ENCODE measurements at places on chromosomes 3 and 15. TPM values are rescaled to one million over a fixed set of nuclear protein-coding genes. Genes with fewer than 3 reads are reported as not detected.

The BCHE gene
- 2.3 TPM for total RNA-seq

The ALDH1A3 gene
- total RNA-seq = 2.9 TPM

The RNF7 gene
- total RNA-seq = 89.6 TPM

The CLPX gene
- 52.5 TPM for total RNA-seq

The SEMA7A gene
- 1.5 TPM for total RNA-seq

The TMEM42 gene
- total RNA-seq = 10.8 TPM

The P4HTM gene
- total RNA-seq = 28.9 TPM

DNA sequence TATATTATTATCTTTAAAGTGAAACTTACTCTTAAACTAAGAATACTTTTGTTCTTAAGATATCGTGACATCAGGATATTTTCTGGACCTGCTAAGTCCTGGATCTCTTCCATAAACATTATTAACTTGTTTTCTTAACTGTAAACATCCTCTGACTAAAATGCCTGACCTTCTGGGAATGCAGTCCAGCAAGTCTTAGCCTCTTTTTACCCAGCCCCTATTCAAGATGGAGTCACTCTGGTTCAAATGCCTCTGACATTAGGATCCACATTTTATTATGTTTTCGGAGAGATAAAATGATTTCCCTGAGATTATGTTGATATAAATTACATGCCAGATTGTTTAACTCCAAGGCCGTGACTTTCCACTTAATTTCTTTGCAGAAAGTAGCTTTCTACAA is 37.6 kb downstream of the OSTN start:
- H3K4me1 ChIP-seq = no peaks in the 10 kb centered on the region
- H3K36me3 ChIP-seq = no peaks in the 10 kb centered on the region
- no peak for DNase-seq
- no peak overlapping the region for H3K27ac ChIP-seq
- H3K27me3 ChIP-seq = no peaks in the 10 kb centered on the region

- H3K36me3 ChIP-seq = no peaks in the 10 kb centered on the region
- H3K4me1 ChIP-seq = peaks cover 68% of the 10 kb centered on the region
- H3K27me3 ChIP-seq = no peaks in the 10 kb centered on the region
- DNase-seq = peak; percentile 33
- peak overlapping the region; percentile 90 for H3K27ac ChIP-seq
- peak overlapping the region; percentile 21 for H3K4me3 ChIP-seq
Observed at GRCh38 chr3:32200992-32201758, 37.3 kb upstream of the CMTM8 start.

- H3K4me3 ChIP-seq = peak within 1 kb of the TSS; percentile 73
- H3K36me3 ChIP-seq = no peaks in the 10 kb centered on the region
- peaks cover 52% of the 10 kb centered on the region for H3K4me1 ChIP-seq
- peak; percentile 85 for DNase-seq
- H3K27me3 ChIP-seq = no peaks in the 10 kb centered on the region
Observed at GRCh38 chr3:112086076-112086854, at the start of gene C3orf52. Gene C3orf52 (plus strand): TSS chr3:112086389. CDS start chr3:112086408, 19 bp downstream.

DNA sequence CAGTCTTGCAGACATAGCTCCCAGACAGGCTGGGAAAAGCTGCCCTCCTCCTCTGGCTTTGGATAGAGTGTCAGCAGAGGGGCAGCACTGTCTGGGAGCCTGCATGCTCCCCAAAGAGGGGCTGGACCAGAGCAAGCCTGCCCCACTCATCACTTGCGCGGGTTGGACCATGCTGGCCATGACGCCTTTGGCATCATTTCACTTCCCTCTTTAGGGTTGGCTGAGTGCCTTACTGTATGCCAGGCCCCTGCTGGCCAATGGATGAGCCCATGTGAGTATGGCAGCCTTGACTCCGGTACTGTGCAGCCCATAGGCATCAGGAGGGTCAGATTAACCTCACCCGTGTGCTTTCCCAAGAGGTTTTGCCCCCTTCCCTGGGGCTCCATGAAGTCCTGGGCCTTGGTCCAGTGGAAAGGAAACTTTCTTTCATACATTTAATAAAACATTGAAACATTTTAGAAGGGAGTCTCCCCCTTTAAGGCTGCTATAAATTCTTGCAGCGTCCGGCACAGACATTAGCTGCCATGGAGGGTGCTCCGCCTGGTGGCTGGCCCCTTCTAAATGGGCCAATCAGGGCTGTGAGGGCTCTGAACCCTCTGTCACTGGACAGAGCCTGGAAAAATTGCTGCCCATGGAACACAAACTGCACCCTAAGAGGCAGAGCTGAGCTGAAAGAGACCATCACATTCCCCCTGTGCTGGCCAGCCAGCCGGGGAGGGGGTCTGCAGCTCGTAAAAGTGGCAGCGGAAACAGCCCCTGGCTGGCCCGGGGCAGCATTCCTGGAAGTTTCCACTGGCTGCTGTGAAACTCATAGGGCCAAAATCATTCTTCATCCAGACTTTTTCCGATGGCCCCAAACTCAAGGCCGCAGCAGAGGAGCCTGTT is 20.8 kb upstream of the DUSP7 start:
- H3K27me3 ChIP-seq = no peaks in the 10 kb centered on the region
- no peak overlapping the region for H3K4me3 ChIP-seq
- no peaks in the 10 kb centered on the region for H3K36me3 ChIP-seq
- H3K4me1 ChIP-seq = peaks cover 10% of the 10 kb centered on the region
- DNase-seq = no peak

DNA sequence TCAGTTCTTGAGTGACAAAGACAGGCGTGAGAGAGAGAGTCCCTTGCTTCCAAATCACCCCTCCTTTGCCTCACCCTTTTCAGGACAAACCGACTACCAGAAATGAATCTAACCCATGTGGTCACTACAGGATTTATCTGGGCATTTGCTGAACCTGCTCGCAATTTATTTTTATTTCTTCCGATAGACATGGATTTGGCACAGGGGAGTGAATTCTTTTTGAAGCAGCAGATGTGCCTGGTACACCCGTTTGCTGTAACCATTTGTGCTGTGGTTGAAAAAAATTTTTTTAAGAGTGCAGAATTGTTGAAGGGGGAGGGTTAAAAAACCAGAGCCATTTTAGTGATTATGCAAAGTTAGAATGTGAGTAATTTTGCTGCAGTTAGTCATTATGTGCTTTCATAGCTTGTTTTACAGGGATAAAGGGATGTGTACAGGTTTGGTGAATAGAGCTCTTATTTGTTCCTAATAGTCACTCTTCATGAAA is 442.0 kb downstream of the LPP start:
- DNase-seq = no peak
- peak overlapping the region; percentile 68 for H3K27ac ChIP-seq
- peak overlapping the region; percentile 15 for H3K4me3 ChIP-seq

- no peaks in the 10 kb centered on the region for H3K36me3 ChIP-seq
- no peak for DNase-seq
- H3K4me3 ChIP-seq = no peak overlapping the region
- H3K27ac ChIP-seq = no peak overlapping the region
Observed at GRCh38 chr15:75034615-75035014, 11.2 kb downstream of the PPCDC start.

GRCh38 chr3:191345334-191345733 is 15.0 kb upstream of the UTS2B start:
- H3K27me3 ChIP-seq = no peaks in the 10 kb centered on the region
- peaks cover 78% of the 10 kb centered on the region for H3K4me1 ChIP-seq
- no peak overlapping the region for H3K4me3 ChIP-seq
- no peak for DNase-seq
- H3K36me3 ChIP-seq = no peaks in the 10 kb centered on the region

DNA sequence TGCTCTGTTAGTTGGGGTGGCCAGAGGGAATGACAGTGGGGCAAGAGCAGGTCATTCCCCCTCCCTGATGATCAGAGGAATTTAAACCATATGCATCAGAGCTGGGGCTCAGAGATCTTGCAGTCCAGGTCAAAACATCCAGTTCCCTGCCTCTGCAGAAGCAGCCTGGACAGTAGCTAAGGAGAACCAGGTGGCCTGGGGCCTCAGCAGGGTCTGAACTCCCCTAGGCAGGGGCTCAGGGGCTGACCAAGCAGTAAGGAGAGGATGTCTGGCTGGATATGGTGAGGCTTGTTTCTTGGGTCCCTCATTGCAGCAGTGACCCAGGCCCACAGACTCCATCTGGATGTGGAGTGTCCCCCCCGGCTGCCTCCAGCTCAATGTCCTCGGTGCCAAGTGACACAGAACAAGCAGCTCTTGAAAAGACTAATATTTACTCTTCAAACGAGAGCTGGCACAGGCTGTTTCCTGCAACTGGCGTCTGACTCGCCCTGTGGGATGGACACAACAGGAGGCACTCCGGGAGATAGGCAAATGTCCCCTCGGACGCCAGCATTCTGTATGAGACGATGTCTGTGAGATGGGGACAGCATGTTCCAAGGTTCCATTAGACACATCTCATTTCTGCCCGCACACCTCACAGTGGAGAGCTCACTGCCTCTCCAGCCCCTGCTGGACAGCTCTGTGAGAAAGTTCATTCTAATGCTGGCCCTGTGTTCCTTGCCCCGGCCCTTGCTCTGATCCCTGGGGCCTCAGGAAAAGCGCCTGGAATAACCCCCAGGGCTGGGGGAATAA is 37.1 kb downstream of the SEC22C start:
- H3K27me3 ChIP-seq = no peaks in the 10 kb centered on the region
- peaks cover 52% of the 10 kb centered on the region for H3K4me1 ChIP-seq
- no peaks in the 10 kb centered on the region for H3K36me3 ChIP-seq
- DNase-seq = peak; percentile 44
- no peak overlapping the region for H3K4me3 ChIP-seq

DNA sequence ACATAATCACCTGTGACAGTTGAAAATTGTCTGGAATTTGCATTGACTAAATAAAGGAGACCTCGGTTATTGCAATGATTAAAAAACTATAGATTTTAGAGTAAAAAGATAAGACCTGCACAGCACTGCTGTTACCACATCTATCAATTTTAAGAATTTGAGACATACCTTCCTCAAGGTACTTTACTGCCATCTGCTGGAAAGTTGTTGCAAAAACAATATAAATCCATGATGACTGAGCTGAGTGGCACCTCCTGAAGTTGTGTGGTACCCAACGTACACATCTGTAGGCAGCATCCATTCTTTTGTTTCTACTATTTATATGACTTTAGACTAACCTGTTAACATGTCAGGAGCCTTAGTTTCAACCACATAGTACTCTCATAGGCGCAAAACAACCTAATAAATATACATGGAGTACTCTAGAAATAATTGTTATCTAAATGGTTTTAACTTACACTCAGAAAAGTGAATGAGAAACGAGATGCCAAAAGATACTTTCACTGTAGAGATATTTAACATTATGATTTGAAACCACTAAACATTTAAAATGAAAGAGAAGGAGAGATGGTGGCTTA is 106.7 kb downstream of the GHSR start:
- DNase-seq = no peak
- no peaks in the 10 kb centered on the region for H3K27me3 ChIP-seq
- peaks cover 93% of the 10 kb centered on the region for H3K36me3 ChIP-seq
- H3K4me1 ChIP-seq = no peaks in the 10 kb centered on the region
- no peak overlapping the region for H3K4me3 ChIP-seq
- H3K27ac ChIP-seq = no peak overlapping the region

DNA sequence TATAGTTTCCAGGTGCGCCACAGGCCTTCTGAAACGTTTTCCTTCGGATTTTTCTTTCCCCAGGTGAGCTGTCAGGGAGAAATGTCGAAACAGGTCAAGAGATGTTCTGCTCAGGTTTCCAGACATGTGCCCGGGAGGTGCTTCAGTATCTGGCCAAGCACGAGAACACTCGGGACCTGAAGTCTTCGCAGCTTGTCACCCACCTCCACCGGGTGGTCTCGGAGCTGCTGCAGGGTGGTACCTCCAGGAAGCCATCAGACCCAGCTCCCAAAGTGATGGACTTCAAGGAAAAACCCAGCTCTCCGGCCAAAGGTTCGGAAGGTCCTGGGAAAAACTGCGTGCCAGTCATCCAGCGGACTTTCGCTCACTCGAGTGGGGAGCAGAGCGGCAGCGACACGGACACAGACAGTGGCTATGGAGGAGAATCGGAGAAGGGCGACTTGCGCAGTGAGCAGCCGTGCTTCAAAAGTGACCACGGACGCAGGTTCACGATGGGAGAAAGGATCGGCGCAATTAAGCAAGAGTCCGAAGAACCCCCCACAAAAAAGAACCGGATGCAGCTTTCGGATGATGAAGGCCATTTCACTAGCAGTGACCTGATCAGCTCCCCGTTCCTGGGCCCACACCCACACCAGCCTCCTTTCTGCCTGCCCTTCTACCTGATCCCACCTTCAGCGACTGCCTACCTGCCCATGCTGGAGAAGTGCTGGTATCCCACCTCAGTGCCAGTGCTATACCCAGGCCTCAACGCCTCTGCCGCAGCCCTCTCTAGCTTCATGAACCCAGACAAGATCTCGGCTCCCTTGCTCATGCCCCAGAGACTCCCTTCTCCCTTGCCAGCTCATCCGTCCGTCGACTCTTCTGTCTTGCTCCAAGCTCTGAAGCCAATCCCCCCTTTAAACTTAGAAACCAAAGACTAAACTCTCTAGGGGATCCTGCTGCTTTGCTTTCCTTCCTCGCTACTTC is 3.8 kb downstream of the BHLHE40 start:
- peak overlapping the region; percentile 98 for H3K4me3 ChIP-seq
- DNase-seq = no peak

DNA sequence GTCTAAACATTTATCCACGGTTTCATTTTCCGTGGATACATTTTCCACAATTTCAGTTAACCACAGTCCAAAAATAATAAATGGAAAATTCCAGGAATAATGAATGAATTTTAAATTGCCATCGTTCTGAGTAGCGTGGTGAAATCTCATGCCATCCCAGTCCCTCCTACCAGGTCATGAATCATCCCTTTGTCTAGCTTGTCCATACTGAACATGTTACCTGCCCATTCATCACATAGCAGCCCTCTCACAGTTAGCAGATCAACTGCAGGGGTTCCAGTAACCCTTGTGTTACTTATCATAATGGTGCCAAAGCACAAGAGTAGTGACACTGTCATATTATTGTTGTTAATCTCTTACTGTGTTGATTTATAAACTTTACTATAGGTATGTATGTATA is 124.5 kb downstream of the GSK3B start:
- H3K4me3 ChIP-seq = no peak overlapping the region
- H3K27ac ChIP-seq = no peak overlapping the region
- H3K27me3 ChIP-seq = no peaks in the 10 kb centered on the region
- peaks cover 21% of the 10 kb centered on the region for H3K4me1 ChIP-seq

DNA sequence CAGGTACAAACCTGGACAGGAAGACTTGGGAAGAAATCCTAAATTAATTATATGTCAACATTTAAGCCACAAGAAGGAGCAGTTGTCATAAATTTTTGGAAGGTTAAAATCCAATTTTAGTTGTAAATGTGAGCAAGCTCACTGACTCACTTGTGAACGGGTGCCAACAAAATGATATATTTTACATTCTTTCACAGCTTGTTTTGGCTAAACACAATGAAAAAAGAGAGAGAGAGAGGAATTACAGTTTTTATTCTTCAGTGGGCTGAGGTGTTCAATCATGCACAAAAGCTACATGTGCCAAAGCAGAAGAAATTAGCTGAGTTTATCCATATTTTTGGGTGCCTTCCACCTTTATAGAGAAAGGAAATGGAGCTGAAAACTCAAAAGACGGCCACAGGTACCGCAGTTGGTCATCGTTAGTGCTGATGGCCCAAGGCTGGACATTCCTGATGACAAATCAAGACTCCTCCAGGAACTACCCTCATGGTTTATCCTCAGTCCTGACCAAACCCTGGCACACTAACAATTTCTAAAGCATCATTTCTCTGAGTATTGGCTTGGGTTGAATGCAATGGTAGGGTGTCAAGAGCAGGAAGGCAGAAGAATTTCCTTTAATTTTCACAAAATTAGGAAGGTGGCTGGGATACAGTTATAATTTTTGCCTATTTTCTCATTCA is 37.6 kb upstream of the WNT5A start:
- DNase-seq = no peak
- H3K4me3 ChIP-seq = no peak overlapping the region
- H3K27ac ChIP-seq = no peak overlapping the region
- no peaks in the 10 kb centered on the region for H3K36me3 ChIP-seq
- peaks cover 23% of the 10 kb centered on the region for H3K27me3 ChIP-seq

- H3K36me3 ChIP-seq = peaks cover 99% of the 10 kb centered on the region
- no peaks in the 10 kb centered on the region for H3K27me3 ChIP-seq
- H3K4me3 ChIP-seq = no peak overlapping the region
- H3K27ac ChIP-seq = no peak overlapping the region
Observed at GRCh38 chr15:34233614-34234013, 8.8 kb downstream of the EMC4 start.
